ENCODE measurements at places on chromosomes 6 and 20.

DNA sequence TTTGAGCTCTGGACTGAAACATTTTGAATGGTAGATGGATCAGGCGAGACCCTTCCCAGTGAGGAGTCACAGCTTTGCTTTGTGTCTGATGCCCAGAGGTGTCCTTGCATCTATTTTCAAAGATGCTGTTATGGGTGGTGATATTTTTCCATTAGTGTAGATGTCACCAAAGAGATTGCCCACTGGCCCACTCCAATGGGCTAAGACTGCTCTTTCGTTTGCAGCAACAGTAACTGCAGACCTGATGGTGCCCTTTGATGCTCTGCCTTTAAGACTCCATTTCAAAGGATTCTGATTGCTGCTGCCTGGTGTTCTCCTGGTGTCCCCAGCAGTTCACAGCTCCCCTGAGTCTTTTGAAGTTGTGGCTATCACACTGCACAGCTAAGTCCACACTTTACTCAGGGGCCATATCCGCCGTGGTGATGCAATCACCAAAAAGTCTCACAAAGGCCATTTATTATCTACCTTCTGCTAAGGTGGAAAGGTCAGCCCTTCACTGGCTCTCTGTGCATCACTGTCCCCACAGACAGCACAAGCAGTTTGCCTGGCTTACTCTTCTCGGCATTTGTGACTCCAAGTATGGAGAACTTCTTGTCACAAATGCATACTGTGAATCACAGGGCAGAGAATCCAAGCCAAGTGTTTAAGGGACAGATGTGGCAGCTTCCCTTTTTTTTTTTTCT lies 56.4 kb downstream of the NOX3 start:
- no peak for DNase-seq

- DNase-seq, result no peak
These were observed 901.0 kb upstream of the MAP3K7 start for GRCh38 chr6:91487696-91488392.

GRCh38 chr20:2142649-2143048 lies 41.0 kb downstream of the STK35 start:
- no peak for DNase-seq

GRCh38 chr6:167420858-167421766 lies 96.2 kb downstream of the TTLL2 start:
- DNase-seq, result no peak

GRCh38 chr6:7978736-7979135 lies 68.1 kb upstream of the TXNDC5 start:
- peak; percentile 95 for DNase-seq

GRCh38 chr20:47878601-47879027 lies 93.3 kb upstream of the SULF2 start:
- DNase-seq, result no peak

GRCh38 chr6:15001326-15001910 lies 244.5 kb upstream of the JARID2 start:
- DNase-seq, result no peak

- DNase-seq, result peak; percentile 20
These were observed 146.6 kb downstream of the DHX35 start for GRCh38 chr20:39108746-39109145.

GRCh38 chr6:40352006-40352405 lies 235.2 kb downstream of the LRFN2 start:
- no peak for DNase-seq

DNA sequence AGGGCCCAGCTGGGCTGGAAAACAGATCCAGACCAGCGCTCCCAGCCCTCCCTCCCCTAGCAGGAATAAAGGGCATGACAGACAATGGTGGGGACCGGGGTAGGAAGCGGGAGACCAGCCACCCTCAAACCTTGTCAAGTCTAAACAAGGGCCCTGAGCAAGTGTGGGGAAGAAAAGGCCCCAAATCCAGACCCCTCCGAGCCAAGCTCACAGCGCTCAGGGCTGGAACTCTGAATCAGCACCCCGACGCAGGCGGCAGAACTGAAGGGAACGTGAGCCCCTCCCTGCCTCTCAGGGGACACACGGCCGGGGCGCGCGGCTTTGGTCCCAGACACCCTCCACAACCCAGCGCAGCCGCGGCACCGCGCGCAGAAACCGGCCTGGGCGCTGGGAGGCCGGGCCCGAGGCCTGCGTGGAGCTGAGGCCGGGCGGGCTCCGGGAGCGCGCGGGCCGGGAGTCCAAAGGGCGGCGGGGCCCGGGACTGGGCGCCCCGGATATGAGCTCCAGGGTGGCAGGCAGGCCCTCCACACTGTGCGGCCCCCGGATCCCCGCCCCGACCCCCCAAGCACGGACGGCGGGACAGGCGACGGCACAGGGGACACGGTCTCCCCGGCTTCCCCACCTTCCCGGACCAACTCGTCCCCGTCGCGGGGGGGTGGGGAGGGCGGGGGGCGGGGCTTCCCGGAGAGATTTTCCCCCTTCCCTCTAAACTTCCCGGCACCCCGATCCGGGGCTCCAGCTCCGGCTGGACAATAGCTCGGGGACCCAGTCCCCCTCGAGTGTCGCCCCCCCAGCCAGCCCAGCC lies 641 bp downstream of the TEAD3 start:
- no peak for DNase-seq

GRCh38 chr6:1620504-1621069 lies 10.9 kb downstream of the FOXC1 start:
- no peak for DNase-seq

- DNase-seq, result no peak
These were observed 4.6 kb downstream of the UNC93A start for GRCh38 chr6:167295495-167296292.

DNA sequence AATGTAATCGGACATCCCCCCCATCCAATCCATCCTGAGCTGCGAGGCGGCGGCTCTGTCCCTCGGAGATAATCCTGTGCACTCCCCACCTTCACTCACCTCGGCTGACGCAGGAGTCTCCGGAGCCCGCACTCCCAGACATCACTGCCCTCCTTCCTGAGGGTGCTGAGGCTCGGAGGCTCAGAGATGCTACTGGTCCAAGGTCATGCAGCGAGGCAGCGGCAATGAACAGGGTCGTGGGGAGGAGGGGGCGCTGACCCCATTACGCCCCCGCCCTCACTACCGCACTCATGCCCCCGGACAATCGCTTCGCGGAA lies 485 bp downstream of the ADISSP start:
- DNase-seq, result no peak

All from astrocyte (in vitro differentiated cells and primary cell).